ENCODE measurements at places on chromosomes 6 and 20.

DNA sequence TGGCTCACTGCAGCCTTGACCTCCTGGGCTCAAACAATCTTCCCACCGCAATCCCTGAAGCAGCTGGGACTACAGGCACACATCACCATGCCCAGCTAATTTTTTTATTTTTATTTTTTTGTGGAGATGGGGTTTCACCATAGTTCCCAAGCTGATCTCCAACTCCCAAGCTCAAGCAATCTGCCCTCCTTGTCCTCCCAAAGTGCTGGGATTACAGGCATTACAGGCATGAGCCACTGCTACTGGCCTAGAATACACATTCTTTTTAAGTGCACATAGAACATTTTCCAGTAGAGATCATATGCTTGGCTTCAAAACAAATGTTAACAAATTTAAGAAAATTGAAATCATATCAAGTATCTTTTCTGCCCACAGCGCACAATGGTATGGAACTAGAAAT lies 176.8 kb upstream of the MARCKS start:
- no peak for DNase-seq

GRCh38 chr6:84399003-84399402 lies 171.6 kb upstream of the CEP162 start:
- DNase-seq, result no peak

DNA sequence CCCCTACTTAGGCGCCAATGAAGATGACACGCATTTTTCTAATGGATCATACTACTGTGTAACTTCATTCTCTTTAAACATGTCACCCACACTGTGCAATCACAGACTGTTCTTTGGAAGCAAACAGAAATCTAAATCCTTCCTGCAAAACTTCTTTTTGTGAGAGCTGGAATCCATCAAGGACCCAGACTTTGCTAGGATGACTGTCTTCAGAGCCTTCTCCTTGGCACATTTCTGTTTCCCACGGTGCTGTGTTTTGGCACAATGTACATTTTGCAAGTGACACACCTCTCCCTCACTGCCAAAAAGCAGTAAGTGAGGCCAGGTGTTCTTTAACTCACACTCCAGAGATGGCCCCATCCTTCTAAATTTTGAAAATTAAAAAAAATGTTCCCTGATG lies 21.7 kb upstream of the TAGAP start:
- no peak for DNase-seq

DNA sequence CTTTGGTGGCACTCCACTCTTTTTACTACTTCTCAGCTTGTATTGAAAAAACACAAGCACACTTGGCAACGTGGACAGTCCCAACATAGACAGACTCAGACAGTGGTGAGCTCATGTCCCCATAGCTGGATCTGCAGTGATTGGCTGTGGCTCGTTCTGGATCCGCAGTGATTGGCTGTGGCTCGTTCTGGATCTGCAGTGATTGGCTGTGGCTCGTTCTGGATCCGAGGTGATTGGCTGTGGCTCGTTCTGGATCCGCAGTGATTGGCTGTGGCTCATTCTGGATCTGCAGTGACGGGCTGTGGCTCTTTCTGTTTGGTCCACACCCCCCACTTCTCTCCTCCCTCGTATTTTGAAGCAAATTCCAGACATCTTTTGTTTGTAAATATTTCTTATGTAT lies 28.0 kb downstream of the OSBPL2 start:
- DNase-seq, result no peak

GRCh38 chr6:168025831-168026710 lies 28.6 kb downstream of the KIF25 start:
- no peak for DNase-seq

DNA sequence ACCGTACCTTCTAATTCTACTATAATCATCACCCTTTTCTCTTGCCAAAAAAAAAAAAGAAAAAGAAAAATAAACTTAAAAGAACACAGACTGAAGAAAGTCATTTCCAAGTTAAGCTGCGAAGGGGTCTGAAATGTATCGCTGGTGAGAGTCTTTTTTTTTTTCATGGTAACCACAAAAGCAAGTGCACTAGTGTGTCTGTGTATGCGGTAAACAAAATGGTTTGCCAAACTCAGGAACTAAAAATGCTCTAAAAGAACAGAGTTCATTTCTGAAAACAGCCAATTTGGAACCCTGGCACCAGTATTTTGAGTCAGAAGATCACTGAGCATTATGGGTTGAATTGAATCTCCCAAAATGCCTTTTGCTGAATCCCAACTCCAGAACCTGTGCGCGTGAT lies 46.6 kb downstream of the CDH4 start:
- DNase-seq, result no peak

GRCh38 chr6:141134723-141135122 lies 998.0 kb upstream of the GJE1 start:
- DNase-seq, result no peak

- DNase-seq, result no peak
Observed at GRCh38 chr20:51100617-51101016, 77.7 kb upstream of the KCNG1 start.

- no peak for DNase-seq
Observed at GRCh38 chr6:122788663-122789181, 336 bp upstream of the SMPDL3A start.

DNA sequence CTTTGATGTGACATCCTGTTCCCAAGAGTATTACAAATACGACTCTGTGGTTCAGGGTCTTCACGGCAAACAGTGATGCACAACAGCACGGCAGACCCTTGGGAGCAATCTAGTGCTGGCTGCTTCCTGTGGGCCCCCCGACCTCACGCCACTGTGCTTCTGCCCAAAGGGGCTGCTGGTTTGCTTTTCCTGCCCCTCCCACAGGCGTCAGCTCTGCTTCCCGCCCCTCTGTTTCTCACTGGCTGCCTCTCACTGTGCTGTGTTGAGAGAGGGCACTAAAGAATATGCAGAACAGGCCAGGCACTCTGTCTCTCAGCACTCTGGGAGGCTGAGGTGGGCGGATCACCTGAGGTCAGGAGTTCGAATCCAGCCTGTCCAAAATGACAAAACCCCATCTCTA lies 554.5 kb upstream of the AGPAT4 start:
- no peak for DNase-seq

DNA sequence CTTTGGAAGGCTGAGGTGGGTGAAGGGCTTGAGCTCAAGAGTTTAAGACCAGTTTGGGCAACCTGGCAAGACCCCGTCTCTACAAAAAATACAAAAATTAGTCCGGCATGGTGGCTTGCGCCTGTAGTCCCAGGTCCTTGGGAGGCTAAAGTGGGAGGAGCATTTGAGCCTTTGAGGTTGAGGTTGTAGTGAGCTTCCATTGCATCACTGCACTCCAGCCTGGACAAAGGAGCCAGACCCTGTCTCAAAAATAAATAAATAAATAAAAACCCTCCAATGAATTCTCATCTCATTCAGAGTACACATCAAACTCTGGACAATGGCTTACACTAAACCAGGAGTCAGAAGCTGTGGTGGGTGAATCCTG lies 31.8 kb downstream of the B4GALT5 start:
- no peak for DNase-seq

Measured in CD8-positive, alpha-beta memory T cell (primary cell).